ENCODE measurements at places on chromosomes 7 and 10. TPM values are rescaled to one million over a fixed set of nuclear protein-coding genes. Genes with fewer than 3 reads are reported as not detected.
A peak's percentile ranks its signal among the peaks of the same experiment; 100 is the strongest.

The ASAH2 gene
- total RNA-seq = 4.5 TPM

DNA sequence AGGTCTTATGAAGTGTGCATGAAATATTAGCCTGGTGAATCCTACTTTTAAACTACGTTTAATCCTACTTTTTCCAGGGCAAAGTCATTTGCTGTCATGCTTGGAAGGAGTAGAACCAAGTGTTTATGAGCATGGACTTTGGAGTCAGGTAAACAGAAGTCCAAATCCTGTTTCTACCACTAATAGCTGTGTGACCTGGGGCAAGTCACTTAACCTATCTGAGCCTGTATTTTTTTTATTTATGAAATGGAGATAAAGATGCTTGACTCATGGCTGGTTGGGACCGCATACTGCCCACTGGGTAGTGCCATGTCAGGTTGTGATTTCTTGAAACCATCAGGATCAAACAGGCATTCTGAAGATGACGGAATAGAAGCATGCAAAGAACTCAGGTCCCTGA, 249.6 kb downstream of the BAMBI start:
- no peak overlapping the region for H3K4me3 ChIP-seq
- no peak overlapping the region for H3K27ac ChIP-seq
- no peaks in the 10 kb centered on the region for H3K4me1 ChIP-seq
- DNase-seq = no peak
- no peaks in the 10 kb centered on the region for H3K36me3 ChIP-seq
- peaks cover 30% of the 10 kb centered on the region for H3K27me3 ChIP-seq

GRCh38 chr10:103224133-103224532, 21.6 kb upstream of the RPEL1 start:
- no peaks in the 10 kb centered on the region for H3K36me3 ChIP-seq
- no peaks in the 10 kb centered on the region for H3K27me3 ChIP-seq
- DNase-seq = no peak
- peaks cover 44% of the 10 kb centered on the region for H3K4me1 ChIP-seq
- peak overlapping the region; percentile 79 for H3K27ac ChIP-seq

GRCh38 chr10:816958-817357, 114.5 kb downstream of the LARP4B start:
- H3K36me3 ChIP-seq = peaks cover 100% of the 10 kb centered on the region
- DNase-seq = no peak
- H3K4me1 ChIP-seq = peaks cover 24% of the 10 kb centered on the region
- H3K27me3 ChIP-seq = no peaks in the 10 kb centered on the region
- peak overlapping the region; percentile 20 for H3K27ac ChIP-seq
- no peak overlapping the region for H3K4me3 ChIP-seq

The TMEM184A gene
- total RNA-seq = 7.9 TPM

- no peak overlapping the region for H3K27ac ChIP-seq
- no peaks in the 10 kb centered on the region for H3K36me3 ChIP-seq
- DNase-seq = no peak
- H3K4me1 ChIP-seq = no peaks in the 10 kb centered on the region
Observed at GRCh38 chr10:25687521-25687920, 246.5 kb upstream of the MYO3A start.

The SLC35G1 gene
- 5.7 TPM for total RNA-seq

- no peaks in the 10 kb centered on the region for H3K27me3 ChIP-seq
- H3K27ac ChIP-seq = no peak overlapping the region
- H3K4me3 ChIP-seq = no peak overlapping the region
- H3K36me3 ChIP-seq = no peaks in the 10 kb centered on the region
- no peaks in the 10 kb centered on the region for H3K4me1 ChIP-seq
- no peak for DNase-seq
Observed at GRCh38 chr10:16626697-16627096, 105.0 kb upstream of the C1QL3 start.

Measured in left lung (tissue), 14 donors.